ENCODE measurements at places on chromosomes 4 and X.

- no peak for DNase-seq
Measured at GRCh38 chr4:47862297-47862696, 24.4 kb upstream of the CORIN start.

GRCh38 chr4:54063737-54064316, 578 bp downstream of the CHIC2 start:
- DNase-seq: peak; percentile 9

GRCh38 chr4:85522836-85523235, 47.9 kb downstream of the ARHGAP24 start:
- no peak for DNase-seq

DNA sequence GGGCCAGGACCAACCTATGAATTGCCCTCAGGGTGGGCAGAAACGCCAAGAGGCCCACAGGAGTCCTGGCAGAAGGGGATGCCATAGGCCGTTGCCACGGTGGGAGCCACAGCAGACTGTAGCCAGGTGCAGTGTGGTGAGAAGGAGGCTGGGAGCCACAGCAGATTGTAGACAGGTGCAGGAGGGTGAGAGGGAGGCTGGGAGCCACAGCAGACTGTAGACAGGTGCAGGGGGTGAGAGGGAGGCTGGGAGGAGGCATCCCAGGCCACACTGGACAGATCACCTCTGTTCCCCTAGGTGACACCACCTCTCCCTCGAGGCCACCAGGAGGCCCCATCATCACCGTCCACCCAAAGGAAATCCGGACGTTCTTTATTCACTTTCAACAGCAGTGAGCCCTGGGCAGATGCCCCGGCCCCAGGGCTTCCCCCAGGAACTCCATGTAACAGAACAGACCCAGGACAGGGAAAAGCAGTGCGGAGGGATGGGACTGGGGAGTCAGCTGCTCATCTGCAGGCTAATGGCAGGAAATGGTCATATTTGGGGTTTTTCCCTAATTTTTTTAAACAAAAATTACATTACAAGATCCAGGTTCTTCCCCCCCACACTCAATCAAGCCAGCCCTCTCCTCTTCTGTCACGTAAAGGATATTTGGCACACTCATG, 19.5 kb upstream of the MRFAP1 start:
- no peak for DNase-seq

DNA sequence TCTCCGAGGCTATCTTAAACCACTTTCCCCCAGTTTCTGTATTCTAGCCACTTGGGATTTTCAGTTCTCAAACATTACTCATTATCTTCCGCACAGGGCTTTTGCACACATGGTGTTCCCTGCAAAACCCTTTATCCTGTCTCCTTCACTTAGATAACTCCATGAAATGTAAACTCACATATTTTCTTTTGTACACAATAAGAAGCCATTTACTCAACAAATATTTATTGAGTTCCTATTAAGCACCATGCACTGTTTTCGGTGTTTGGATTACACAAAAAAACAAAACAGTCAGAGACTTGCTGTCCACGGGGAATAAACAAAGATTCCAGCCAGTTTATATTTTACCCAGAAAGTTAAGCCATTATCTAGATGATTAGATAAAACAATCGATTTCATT, 42.5 kb upstream of the UNC5C start:
- DNase-seq: no peak

- no peak for DNase-seq
Measured at GRCh38 chrX:13932416-13932815, 97.3 kb downstream of the GEMIN8 start.

DNA sequence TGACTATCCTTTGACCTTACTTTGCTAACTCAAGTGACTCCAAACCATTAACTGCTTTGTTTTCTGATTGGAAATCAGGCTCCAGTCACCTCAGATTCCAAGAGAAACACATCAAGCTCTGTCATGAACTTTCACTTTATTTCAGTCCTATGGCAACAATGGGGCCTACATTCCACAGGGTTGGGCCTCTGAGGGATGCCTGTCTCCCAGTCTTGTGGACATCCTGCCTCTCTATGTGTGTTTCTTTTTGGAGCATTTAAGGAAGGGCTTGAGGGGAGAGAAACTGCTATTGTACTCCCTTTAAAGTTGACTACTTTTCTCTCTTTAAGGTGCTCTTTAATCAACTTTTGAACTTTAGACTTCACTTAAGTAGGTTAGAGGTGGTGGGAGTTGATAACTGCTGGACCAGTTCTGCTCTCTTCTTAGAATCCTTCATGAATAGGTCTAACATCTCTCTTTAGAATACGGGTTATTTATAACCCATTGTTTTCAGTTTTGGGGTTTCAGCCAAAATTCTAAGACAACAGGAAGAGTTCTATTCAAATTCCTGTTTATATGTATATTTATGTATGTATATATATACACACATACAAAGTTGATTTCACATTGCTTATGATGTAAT, 274.3 kb upstream of the NR3C2 start:
- no peak for DNase-seq

DNA sequence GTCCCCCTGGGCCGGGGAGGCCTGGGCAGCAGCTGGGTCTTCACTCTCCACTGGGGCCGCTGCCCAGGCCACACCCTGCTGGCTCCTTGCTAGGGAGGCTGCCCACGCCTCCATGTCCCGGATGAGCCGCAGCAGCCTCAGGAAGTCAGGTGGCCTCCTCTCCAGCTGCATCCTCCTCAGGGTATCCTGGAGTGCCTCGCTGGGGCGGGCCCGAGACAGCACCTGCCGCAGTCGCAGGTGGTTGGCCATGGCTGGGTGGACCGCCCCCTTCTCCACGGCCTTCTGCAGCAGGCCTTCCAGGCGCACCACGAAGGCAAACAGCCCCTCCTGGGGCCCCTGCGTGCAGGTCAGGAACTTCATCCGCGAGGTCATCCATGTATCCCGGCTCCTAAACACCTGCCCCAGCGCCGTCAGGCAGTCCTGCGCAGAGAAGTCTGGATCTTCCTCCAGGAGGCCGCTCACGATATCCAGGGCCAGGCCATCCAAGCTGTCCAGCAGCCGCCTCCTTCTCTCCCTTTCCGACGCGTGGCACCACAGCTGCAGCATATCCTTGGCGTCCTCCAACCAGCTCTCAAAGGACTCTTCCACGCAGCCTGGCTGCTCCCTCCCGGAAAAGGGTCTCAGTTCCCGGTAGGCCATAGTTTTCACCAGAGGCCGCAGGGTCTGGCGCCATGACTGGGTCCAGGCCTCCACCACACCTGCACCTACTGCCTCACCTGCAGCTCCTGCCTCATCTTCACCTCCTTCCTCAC, 2.1 kb downstream of the PNMA6F start:
- DNase-seq: no peak

GRCh38 chr4:156971676-156972378, at the start of gene PDGFC:
TSS of gene PDGFC (minus strand) at chr4:156971799. CDS start at chr4:156970903, 896 bp downstream.
- DNase-seq: no peak

DNA sequence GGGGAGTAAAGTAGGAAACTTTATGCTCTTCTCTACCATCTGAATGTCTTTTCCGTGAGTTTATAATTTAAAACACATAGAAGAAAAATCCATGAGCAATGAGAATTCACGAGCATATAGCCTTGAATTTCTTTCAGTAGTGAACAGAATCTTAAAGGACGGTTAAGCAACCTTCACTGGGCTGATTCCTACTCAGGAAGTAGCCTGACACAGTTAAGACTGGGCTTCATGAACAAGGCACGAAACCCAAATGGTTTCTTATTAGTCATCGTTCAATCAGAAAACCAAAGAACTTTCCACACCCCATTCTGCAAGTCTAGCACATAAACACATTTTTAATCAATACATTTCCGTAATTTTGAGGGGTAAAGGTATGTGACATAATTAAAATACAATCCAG, 95.8 kb downstream of the SH3KBP1 start:
- no peak for DNase-seq

- DNase-seq: no peak
Measured at GRCh38 chr4:154254999-154255398, 236.6 kb downstream of the DCHS2 start.

DNA sequence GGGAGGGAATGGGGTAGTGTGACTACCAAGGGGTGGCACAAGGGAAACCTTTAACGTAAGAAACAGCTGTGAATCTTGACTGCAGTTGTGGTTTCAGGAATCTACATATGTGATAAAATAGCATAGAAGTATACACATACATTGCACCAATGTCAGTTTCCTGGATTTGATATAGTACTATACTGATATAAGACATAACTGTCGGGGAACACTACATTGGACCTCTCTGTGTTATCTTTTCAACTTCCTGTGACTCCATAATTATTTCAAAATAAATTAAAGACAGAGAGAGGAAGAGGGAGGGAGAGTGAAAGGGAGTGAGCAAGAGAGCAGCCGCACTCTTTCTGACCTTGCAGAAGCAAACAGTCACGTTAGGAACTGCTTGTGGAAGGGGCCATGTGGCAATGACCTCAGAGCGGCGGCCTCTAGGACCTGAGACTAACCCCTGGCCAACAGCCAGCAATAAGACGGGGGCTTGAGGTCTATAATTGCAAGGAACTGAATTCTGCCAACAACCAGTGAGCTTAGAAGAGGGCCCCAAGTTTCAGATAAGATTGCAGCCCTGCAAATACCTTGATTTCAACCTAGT, 47.4 kb downstream of the NALF2 start:
- DNase-seq: no peak

DNA sequence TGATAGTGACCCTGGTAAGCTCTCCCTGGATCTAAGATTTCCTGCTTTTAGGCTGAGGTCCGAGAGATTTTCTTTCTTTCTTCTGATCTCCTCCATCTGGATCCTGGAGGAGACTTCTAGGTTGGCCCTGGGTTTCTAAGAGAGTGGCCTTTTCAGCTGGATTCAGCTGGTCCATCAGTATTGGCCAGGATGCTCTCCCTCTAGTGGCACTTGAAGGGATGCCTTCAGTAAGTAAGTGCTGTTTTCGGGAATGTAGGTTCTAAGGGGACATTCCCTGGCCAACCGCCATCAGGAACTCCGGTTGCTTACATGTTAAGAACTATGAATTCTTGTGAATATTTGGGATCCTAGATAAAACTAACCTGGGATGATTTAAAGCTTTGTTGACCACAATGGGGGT, 56.9 kb downstream of the SERTM2 start:
- DNase-seq: no peak

GRCh38 chrX:133229361-133229760, 11.2 kb upstream of the TFDP3 start:
- DNase-seq: no peak

DNA sequence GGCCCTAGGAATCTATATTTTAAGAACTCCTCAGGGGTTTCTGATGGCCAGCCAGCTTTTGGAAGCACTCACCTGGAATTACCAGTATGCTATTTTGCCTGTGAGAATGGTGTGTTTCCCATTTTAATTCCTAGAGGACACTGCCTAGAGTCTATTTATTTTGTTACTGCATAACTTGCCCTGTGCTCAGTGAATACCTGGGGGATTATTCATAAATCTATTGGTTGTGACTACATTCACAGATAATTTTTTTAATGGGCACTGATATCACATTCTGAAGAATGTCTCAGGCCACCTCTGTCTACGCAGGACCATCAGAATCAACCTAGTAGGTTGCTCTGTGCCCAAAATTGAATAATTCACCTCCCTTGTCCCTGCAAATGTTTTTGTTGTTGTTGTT, 6.7 kb downstream of the ARL13A start:
- DNase-seq: no peak

GRCh38 chrX:101388604-101389003, 2.2 kb upstream of the RPL36A start:
- DNase-seq: no peak

DNA sequence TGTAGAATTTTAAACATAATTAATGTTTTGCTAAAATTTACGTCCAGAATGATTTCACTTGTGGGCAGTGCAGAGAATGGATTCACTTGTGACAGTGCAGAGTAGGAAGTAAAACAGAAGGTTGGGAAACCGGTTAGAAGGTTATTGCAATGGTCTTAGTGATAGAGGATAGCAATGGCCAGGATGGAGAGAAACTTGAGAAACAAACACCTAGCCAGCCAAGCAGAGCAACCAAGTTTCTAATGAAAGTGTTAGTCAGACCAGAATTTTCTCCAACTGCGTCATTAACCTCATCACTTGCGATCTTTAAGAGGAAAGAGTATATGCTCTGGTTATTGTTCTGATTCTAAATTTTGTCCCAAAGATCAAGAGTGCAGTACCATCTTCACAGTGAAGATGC, 50.0 kb upstream of the TBC1D9 start:
- no peak for DNase-seq

GRCh38 chr4:1021386-1022050, 10.1 kb downstream of the FGFRL1 start:
- no peak for DNase-seq

- DNase-seq: no peak
Measured at GRCh38 chrX:134235236-134235635, 1.7 kb upstream of the CCDC160 start.

DNA sequence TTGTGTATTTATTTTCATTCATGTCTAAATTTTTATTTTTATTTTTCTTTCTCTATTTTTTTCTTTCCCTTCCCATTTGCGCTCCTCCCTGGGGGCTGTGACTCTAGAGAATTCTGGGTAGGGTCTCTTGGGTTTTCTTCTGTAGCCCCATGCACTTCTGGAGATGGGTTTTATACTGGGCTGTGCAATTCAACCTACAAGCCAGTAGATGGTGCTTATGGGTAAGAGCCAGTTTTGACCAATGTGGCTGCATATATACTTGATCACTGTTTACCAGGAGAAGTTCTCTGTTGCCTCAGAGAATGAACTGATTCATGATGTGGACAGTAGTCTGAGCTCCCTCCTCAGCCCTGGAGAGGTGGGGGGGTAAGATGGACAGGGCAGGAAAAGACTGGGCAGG, 614.6 kb downstream of the PCDH19 start:
- DNase-seq: no peak

DNA sequence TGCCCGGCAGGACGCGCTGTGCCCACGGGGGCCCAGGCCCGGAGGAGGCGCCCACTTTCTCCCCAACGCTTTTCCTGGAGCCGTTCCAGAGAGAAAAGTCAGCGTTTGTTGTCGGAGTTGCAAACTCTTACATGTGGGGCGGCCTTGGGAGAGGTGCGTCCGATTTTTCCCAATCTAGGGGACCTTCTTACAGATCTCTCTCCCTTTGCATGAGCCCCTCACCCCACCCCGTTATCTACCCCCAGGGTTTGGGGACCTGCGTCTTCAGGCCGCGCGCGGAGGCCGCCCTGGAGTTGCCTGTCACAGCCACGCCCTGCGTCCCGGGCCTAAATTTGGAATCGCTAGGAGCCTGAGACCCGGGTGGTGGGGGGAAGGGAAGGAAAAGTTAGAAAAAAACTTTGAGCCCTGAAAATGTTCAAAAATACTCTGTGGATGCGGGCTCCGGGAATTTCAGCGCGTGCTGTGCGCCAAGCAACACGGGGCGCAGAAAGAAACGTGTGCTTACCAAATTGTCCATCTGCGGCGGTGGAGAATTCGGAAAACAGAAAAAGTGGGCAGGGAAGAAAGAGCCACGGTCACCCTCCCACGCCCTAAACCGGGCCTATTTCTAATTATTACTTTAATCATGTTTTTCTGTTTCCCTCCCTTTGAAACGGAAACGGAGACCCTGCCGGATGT, 587 bp downstream of the CD99 start:
- DNase-seq: no peak

Measured in stimulated activated CD8-positive, alpha-beta memory T cell treated with anti-CD3 and anti-CD28 coated beads, Interleukin-7, amount 100 ng/mL, for 1 hour (primary cell).